ENCODE measurements at places on chromosomes 2 and 18.
A peak's percentile ranks its signal among the peaks of the same experiment; 100 is the strongest.

DNA sequence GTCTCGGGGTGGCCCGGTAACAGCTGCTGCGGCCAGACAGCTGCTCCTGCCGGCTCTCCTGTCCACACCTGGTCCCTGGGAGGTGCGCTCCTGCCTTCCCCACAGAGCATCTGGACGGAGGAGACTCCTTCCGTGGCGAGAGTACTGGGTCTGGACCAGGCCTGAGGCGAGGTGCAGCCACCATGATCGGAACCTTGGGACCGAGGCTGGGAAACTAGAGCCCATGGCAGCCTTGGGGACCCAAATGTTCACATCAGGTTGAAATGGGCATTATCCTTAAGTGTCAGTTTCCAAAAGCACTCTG is 628 bp downstream of the GIGYF2 start:
- no peak for DNase-seq

DNA sequence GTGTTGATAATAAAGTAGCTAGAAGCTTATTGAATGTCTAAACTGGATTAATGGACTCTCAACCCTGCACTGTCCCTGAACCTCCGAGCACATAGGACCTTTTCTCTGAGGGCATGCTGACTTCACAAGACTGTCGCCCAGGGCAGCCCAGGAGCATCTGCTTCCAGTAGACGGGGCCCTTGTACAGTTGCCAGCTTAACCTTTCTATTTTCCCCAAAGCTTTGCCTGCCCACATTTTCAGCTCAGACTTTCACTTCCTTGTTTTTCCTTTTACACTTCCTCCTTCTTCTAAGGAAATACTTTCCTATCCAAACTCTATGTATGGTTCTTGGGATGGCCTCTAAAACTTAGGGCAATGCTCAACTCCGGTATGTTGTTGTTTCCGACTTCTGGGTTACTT is 1.3 kb downstream of the VWA3B start:
- no peak for DNase-seq

DNA sequence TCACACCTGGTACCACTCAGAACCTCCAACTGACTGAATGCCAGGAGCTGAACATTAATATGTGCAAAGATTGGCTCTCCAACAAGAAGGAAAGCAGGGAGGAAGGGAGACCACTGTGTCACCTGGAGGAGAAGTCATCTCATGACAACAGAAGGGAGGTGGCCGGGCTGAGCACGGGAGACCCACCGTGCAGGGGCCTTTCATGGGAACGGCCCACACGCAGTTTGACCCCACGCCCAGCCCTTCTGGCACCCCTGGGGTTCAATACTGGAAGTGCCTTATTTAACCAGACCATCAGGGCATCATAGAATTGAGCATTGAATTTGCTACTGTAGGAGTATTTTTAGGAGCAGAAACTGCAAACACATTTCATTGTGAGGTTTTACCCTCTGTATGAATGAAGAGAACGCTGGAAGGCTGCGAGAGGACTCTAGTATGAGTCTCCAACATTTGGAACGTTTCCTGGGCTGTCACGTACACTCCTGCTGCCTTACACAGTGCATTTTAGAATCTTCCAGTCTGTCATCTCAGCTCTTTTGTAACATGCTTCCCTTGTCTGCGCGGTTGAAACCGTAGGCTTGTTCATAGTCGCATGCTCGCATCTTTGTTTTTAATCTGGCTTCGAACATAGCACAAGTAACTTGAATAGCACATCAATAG is 132.1 kb downstream of the NFATC1 start:
- DNase-seq = no peak

DNA sequence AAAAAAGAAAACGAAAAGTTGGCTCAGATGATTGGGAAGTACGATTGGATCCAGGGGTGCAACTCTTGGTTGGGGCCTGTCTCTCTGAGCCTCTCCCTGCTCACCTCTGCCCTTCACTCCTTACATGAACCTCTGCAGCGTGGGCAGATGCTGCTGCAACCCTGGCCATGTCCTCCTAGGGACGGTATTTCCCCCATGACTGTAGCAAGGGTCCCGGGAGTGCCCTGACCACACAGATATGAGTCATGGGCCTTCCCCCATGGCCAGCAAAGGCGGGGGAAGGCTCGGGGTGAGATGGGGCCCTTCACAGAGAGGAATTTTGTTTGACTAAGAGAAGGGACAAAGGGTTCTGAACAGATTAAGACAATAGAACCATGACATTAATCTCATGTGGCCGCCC is 129.0 kb downstream of the NCK2 start:
- DNase-seq = peak; percentile 69

GRCh38 chr2:2798337-2798736 is 467.3 kb upstream of the MYT1L start:
- DNase-seq = no peak

DNA sequence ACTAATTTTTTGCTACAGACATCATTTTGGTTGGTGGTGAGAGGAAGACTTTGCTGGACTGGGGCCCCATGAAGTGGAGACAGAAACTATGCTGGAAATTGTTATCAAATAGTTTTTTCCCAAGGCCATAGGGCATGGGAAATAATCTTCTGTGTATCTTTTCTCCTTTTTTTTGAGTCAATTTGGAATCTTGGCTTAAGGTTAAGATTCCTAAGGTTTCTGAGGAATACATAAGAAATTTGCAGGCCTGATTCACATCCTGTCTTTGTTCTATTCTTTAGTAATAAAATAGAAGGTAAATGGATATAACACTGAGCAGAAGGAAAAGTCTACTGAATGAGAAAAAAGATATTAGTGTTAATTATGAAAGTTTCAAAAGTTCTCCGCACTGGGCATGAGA is 16.6 kb downstream of the SMC6 start:
- no peak for DNase-seq

GRCh38 chr2:79041032-79041448 is 15.5 kb downstream of the REG3G start:
- DNase-seq = no peak

DNA sequence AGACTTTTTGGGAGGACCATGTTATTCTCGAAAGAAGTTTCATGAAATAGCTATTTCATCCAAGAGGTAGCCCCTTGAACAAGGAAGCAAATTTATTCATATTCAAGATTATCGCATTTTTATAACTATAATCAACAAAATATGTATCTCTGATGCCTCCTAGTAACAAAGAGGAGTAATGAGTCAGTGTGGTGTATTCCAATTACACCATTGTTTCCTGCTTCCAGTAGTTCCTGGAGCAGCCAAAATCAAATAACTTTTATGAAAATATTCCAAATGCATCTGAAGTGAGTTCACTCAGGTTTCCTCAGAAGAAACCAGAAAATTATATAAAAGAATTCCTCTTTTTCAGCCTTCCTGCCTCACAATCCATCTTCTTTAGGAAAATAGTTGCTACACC is 43.0 kb downstream of the ANKRD36B start:
- no peak for DNase-seq

DNA sequence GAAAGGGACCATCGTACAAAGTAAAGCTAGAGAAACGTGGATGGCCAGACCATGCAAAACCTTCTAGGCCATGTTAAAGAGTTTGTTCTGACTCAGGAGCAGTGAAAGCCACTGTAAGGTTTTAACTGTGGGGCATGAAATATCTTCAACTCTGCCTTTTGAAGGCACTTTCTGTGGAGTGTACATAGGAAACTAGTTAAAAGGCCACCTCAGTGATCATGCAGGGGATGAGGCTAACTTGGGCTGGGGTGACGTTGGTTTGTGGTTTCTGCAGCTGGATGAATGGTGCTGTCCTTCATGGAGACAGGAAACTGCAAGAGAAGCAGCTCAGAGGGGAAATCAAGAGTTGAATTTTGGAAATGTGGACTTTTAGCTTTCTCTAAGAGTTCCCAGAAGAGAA is 190.7 kb downstream of the CDCA7 start:
- DNase-seq = peak; percentile 26

DNA sequence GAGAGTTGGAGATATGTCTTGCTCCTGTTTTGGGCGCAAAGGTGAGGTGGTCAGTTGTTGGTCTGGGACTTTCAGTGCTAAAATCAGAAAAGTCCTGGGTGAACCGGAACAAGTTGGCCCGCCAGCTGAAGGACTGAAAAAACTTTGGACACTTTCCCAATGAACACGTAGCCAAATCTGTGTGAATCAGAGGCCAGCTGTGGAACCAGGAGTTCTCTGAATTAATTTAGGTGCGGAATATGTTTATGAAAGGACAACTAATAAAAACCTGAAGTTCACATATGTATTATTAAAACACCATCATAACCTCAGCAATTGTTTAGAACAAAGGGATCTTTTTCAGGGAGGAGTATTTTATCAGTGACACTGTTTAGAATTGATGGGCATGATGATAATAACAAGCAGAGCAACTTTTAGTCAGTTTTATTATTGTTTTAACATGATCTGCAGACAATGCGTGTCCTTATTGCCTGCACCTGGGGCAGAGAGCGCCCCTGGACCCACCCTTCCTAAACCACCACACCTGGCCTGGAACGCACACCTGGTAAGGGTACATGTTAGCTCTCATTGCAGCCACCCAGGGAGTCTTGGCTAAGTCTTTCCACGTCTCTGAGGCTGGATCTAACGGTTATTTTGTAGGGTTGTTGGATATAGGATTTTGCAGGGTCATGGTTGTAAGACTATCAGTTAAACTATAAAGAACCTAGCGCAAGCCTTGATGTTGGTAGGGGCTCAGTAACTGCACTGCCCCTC is 9.9 kb upstream of the ODC1 start:
- DNase-seq = peak; percentile 36

- no peak for DNase-seq
Observed at GRCh38 chr18:26421931-26422330, 126.4 kb downstream of the KCTD1 start.

DNA sequence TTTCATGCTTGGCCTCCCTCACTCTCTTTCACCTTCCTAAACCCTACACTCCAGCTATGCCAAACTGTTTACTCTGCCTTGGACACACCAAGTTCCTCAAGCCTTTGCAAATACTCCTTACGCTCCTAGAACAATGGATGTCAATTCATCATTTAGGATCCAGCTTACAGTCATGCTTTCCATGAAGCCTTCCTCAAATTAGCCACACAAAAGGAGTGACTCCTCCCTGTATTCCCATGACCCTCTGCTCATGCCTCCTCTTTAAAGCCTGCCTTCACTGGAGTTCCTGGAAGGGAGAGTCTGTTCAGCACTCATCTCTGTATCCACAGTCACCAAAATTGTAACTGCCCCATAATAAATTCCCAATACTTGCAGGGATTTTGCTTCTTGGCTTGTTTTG is 721 bp upstream of the EHD3 start:
- no peak for DNase-seq

- DNase-seq = no peak
Observed at GRCh38 chr18:34870555-34871310, 160.6 kb downstream of the DTNA start.

DNA sequence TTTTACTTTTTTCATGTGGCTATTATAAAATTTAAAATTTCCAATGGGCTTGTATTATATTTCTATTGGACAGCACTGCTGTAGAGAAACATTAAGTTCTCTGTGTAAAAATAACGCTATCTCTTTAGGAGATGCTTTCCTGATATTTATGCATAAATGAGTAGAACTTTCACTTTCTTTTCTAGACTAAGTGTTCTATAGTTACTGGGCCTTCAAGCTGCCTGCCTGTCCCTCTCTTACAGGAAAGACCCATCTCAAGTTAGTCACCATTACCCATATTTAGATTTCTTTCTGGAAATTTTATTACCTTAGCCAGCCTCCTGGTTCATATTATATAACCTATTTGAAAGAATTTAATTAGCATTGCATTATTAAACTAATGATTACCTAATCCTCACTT is 4.8 kb downstream of the ITGA4 start:
- no peak for DNase-seq

- DNase-seq = no peak
Observed at GRCh38 chr2:241126771-241127202, 22.5 kb downstream of the PASK start.

DNA sequence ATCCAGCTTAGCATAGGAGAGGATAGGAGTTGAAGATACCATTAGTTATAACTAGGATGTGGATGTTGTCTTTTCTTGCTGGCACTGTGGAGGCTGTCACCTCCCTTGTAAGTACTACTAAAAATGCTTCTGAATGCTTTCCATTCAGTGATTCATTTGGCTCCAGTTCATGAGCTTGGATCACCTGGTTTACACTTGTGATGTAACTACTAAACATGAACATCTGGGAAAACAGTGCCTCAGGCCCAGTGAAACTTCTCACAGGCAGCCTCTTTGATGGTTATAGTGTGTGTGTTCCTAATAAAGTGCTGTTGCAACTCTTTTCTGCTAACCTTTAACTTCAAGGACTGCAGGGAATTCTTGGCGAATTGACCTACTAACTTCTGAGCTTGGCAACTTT is 13.0 kb upstream of the SLC9A2 start:
- peak; percentile 30 for DNase-seq

- peak; percentile 58 for DNase-seq
Observed at GRCh38 chr2:228767196-228767595, 503.9 kb downstream of the PID1 start.

- DNase-seq = no peak
Observed at GRCh38 chr18:9292047-9292446, 42.5 kb upstream of the TWSG1 start.

- no peak for DNase-seq
Observed at GRCh38 chr2:137252934-137253333, 487.6 kb downstream of the THSD7B start.

GRCh38 chr2:108404784-108405397 is 27.1 kb downstream of the SULT1C4 start:
- DNase-seq = no peak

DNA sequence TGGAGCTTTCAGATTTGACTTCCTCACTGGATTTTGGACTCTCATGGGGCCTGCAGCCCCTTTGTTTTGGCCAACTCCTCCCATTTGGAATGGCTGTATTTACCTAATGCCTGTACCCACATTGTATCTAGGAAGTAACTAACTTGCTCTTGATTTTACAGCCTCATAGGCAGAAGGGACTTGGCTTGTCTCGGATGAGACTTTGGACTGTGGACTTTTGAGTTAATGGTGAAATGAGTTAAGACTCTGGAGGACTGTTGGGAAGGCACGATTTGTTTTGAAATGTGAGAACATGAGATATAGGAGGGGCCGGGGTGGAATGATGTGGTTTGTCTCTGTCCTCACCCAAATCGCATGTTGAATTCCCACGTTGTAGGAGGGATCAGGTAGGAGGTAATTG is 233.4 kb upstream of the GALNT5 start:
- no peak for DNase-seq

GRCh38 chr2:138381373-138381772 is 120.2 kb upstream of the SPOPL start:
- DNase-seq = no peak

- no peak for DNase-seq
Observed at GRCh38 chr2:49255409-49255971, 101.2 kb upstream of the FSHR start.

DNA sequence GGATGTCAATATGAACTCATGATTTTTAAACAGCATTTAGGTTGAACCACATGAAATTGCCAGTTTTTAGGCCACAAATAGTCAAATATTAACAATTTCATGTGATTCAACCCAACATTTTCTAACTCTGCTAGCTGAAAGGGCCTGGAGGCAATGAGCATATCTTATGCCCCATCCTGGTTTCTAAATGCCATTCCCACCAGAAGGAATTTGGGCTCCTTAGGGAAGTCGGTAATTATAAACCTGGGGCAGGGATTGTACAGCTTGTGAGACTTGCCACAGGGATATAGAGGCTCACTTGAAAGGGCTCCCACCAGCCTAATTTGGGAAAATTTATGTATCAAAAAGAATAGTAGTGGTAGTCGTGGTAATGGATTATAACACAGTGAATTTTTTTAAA is 178.4 kb upstream of the ALPP start:
- DNase-seq = no peak

Measured in skeletal muscle cell (primary cell).